Stimulated activated CD4-positive, alpha-beta T cell treated with anti-CD3 and anti-CD28 coated beads, Interleukin-4, amount 100 ng/mL, for 24 hours (primary cell): ENCODE measurements at places on chromosomes 1 and 21.

DNA sequence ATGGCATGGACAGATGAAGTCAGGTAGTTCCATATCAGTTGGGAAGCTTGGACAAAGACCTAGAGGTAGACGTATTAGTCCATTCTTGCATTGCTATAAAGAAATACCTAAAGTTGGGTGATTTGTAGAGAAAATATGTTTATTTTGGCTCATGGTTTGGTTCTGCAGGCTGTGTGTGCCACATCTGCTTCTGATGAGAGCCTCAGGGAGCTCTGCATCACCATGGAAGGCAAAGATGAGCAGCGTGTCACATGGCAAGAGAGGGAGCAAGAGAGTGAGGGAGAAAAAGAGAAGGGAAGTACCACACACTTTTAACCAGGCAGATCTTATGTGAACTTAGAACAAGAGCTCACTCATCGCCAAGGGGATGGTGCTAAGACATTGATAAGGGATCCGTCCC, 9.0 kb downstream of the TSACC start:
- no peak for DNase-seq

DNA sequence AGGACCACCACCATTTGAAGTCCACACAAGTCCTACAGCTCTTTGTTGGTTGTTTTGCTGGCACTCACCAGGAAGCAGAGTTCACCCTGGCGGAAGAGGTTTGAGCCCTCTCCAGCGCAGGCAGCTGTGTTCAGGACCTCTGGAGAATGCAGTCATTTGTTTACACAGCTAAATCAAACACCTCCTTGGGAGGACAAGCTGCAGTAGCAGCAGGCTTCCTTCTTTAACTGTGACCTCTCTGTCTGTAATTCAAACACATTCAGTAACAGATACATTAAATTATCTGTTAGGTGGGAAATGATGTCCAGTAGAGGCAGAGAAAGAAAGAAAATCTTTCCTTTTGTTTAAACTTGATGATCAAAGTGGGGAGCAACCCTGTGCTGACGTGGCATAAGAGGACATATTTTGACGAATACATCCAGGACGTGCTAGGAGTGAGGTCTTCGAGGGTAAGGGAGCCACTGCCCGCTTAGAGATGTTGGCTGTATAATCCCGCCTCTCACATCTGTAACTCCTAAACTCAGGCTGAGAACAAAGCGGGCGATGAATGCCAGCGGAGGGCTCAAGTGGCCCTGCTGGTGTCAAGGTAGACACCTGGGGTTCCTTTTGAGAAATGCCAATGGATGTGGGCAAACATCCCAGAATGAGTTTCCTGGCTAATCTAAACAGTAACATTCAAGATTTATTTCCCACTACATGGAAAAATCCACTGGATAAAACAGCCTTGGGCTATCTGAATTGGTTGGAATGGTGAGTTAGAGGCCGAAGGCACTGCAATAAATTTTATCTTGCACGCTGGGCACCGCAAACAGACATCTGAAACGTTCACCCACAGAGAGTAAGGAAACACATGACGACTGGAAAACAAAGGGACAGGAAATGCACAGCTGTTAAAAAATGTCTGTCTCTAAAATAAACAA, 51.7 kb downstream of the ABCA4 start:
- no peak for DNase-seq

- DNase-seq = peak; percentile 41
Observed at GRCh38 chr1:167631936-167632614, 2.0 kb downstream of the RCSD1 start.

DNA sequence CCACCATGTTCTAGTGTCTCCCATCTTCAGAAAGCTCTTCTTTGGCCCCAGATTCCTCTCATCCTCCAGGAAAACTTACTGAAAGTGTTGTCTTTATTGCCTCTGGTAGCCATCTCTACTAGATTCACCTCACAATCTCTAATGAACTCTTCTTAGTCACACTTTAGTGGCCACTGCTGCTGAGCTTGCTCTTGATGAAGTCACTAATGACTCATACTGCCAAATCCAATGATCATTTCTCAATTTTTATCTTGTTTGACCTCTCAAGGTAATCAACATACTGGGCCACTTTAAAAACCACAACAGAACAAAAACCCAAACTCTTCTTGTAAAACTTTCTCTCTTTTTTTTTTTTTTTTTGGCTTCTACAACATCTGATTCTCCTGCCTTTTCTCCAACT, 196.4 kb downstream of the LHX8 start:
- DNase-seq = no peak

DNA sequence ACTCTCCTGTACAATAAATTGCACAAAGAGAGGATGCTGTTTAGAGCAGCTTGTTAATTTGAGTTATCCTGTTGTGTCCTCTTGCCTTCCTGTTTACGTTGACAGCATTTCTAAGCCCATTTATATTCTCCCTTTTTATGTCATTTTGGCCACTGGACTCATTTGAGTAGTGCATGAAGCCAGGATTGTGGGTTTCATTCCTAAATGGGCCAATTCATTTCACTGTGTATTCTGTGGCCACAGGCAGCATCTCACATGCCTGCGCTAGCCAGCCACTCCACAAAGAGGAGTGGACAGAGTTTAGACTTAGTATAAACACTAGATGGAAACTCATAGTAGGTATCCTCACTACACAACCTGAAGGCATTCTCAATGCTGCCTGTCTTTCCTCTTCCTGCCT, 73.4 kb downstream of the DTL start:
- no peak for DNase-seq

DNA sequence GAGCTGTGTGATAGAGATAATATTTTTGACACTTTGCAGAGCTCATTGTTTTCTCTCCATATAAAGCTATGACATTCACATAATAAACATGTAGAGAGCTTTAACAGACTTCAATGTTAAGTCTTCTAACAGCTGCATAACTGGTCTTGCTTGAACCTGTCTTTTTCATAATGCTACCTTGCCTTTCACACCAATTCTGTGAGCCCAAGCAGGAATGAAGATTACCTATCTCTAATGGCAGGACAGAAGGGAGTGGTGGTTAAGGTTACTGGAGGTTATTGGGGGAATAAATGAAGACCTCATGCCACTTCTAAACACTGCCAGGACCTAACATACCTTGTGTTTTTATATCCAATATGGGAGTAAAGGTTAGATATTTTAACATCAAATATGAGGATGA, 2.3 kb upstream of the CD55 start:
- no peak for DNase-seq

GRCh38 chr1:64171797-64172281, 31.6 kb upstream of the UBE2U start:
- no peak for DNase-seq

DNA sequence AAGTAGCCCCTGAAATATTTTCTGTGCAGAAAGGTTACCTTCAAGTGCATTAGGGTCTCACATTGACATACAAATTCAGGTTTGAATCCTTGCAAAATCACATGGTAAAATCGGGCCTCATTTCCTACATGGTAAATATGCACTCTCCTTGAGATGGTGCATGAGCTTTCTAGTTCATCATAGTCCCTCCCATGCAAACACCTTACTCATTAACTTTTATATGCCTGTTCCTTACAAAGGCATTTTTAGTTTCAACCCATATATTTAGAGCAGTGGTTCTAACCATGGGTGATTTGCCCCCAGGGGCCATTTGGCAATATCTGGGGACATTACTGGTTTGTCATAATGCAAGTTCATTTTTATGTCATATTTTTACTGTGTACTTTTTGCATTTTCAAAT, 37.2 kb downstream of the PBX1 start:
- no peak for DNase-seq

DNA sequence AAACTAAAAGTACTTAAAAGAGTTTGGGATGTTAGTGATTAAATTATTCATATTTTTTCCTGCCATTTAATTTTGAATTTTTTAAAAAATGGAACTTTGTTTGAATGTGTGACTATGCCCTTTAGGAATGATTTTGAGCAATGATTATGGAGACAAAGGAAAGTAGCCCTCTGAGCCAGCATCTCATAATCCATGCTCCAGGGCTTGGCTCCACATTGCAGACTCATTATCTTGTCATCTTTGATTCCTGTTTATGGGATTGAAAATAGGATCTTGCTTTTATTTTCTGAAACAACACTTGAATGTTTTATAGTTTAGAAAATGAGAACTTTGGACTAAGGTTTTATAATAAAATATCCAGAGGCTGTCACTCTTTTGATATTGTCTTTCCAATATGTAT, 14.5 kb downstream of the AXDND1 start:
- DNase-seq = no peak

DNA sequence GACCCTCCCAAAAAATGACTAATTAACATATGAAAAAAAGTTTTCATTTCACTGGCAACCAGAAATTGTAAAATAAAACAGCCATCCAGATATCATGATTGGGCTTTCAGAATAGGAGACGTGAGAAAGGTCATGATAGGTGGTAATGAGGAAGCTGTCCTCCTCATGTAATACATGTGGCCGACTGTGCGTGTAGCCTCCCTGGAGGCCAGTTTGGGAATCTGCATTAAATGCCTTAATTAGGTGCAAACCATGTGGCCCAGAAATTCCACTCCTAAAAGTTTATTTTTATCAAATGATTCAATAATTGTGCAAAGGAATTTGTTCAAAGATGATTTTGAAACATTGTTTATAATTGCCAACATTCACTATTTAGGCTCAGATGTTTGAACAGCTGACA, 127.6 kb upstream of the C1orf105 start:
- no peak for DNase-seq

- no peak for DNase-seq
Observed at GRCh38 chr1:44348061-44348485, 7.0 kb downstream of the ERI3 start.

DNA sequence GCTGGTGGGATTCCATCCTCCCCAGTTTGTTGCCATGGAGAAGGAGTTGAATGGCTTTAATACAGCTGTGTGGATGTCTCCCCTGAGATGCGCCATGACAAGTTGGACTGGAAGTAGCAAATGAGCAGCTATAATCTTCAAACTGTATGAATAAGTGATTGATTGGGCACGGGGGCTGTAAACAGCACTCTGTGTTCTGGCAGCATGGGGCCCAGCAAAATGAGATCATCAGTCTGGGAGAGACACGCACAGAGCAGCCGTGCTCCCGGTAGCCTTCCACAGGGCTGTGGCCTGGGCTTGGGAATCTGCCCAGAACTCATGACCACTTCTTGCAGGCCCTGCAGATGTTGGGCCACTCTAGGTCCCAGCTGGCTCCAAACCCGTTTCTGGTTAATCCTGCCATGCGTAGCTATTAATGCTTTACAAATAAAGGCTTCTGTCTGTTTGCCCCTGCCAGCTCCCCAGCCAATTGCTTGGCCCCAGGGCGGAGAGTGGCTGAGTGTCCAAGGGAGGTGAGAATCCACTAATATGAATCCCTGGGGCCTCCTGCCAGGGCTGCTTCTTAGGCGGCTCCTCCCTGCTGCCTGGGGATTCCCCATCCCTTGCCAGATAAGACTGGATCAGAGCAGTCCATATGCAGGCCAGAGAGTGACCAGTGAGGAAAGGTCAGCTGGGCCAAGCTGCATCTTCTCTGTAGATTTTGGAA, 642.9 kb downstream of the AJAP1 start:
- no peak for DNase-seq

- DNase-seq = no peak
Observed at GRCh38 chr1:154707901-154708463, 100.0 kb upstream of the ADAR start.

DNA sequence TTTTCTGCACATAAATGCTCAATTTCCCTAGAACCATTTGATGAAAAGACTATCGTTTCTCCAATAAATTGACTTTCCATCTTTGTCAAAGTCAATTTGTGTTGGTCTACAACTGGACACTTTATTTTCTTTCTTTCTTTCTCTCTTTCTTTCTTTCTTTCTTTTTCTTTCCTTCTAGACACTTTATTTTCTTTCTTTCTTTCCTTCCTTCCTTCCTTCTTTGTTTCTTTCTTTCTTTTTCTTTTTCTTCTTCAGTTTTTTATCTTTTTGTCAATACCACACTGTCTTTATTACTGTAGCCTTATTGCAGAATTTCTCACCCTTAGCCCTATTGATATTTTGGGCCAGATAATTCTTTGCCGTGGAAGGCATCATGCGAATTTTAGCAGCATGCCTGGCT, 73.5 kb downstream of the FASLG start:
- no peak for DNase-seq

- no peak for DNase-seq
Observed at GRCh38 chr1:243964915-243965314, 86.2 kb upstream of the ZBTB18 start.

- no peak for DNase-seq
Observed at GRCh38 chr1:173122958-173123852, 72.5 kb upstream of the TNFSF18 start.

DNA sequence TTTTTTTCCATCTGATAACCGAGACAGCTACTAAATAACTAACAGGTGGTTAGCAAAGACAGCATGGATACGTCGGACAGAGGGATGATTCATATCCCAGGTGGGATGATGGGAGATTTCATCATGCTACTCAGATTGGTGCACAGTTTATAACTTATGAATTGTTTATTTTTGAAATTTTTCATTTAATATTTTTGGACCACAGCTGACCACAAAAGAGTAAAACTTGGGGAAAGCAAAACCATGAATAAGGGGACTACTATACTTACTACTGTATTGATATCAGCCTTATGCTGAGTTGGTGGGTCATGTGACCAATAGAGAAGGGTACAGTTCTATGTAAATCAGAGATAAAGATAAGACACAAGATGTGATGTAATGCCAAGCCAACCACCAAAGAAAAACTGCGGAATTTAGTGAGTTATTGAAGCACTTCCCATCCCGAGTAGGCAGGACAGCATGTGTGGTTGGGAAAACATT, 248.1 kb upstream of the C1orf105 start:
- DNase-seq = no peak

DNA sequence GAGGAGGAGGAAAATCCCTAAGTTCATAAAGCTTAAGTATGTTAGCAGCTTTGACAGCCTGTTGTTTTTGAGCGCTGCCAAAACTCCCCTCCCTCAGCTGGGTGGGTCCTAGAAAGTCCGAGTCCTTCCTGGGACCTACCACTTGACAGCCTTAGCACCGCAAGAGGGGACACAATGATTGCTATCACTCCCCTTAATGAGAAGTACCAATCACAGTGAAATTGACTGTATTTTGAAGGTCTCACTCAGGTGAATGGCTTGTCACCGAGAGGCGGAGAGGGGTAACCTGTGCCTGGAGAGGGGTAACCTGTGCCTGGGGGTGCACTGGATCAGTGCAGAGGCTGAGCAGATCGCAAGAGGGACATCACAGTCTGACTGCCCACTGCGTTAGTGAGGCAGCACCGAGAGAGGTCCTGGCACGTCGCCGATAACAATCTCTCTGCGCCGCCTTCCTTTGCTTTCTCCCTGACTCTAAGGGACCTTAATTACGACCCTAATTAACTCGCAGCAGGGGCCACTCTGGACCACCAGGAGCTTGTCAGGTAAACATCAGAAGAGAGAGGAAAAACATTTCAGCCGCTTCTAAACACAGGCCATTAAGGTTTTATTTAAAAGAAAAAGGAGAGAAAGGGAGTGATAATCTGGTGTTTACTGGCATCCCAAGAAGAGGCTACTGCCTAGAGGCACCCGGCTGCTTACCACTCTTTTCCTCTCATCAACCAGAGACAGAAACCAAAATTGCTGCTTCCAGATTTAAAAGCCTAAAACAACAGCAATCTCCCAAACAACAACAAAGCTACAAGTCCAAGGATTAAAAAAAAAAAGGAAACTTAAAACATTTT, 25.7 kb upstream of the KCNK1 start:
- DNase-seq = no peak
